ENCODE measurements at places on chromosomes 7 and 10.
A peak's percentile ranks its signal among the peaks of the same experiment; 100 is the strongest.

DNA sequence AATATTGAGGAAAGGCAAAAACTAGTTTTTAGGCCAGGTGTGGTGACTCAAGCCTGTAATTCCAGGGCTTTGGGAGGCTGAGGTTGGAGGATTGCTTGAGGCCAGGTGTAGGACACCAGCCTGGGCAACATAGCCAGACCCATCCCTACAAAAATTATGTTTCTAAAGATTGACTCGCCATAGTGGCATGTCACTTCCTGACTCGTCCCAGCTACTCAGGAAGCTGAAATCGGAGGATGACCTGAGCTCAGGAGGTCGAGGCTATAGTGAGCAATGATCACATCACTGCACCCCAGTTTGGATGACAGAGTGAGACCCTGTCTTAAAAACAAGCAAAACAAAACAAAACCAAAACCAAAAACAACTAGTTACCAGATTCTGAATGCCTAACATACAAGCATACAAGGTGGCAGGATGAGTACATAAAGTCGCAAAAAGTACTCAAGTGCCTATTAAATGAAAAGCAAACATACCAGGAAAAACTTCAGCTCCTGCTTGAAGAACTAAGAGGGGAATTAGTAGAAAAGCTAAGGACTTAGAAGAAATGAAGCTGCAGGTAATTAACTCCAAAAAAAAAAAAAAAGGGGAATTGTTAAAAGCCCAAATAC is 14.1 kb downstream of the ZNF398 start:
- no peak for DNase-seq

DNA sequence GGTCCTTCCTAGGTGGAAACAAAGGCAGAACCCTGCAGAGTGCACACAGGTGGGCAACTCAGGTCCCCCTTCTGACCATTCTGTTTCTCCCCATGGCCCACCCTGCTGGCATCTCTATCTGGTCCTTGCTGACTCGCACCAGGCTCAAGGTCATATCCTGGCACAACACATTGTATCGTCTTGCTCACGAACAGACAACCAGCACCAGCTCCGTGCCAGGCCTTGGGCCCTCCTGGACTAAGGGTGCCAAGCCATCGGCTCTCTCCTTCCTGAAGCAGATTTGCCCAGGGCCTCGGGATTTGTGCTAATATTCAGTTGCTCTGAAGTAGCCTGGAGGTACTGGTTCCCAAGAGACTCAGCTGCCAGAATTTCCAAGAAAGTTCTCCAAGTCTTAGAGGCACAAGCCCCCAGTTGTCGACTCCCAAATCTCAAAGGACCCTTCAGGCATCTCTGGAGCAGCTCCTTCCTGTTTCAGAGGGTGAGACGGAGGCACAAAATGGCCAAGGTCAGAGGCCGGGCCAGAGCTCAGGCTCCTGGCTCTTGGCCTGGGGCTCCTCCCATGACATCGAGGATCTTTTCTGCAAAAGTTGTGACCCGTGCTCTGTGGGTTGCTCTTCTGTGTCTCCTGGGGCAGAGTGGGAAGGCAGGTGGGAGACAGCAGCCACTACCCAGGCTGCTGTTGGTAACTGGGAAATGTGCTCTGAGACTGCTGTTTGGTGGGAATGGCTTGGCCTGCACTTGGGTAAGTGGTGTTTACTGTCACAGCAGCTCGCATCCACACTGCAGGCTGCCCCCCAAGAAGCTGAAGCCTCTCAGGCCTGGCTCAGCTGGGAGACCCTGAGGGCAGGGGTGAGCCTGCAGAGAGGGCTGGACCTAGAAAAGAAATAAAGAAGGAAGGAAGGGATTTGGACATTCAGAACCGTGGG is 121.3 kb downstream of the RGS10 start:
- no peak for DNase-seq

GRCh38 chr7:47361746-47362215 is 220.1 kb downstream of the TNS3 start:
- peak; percentile 21 for DNase-seq

GRCh38 chr10:107232013-107232412 is 67.5 kb upstream of the SORCS1 start:
- DNase-seq = no peak

GRCh38 chr10:106311590-106311989 is 852.9 kb downstream of the SORCS1 start:
- DNase-seq = no peak

DNA sequence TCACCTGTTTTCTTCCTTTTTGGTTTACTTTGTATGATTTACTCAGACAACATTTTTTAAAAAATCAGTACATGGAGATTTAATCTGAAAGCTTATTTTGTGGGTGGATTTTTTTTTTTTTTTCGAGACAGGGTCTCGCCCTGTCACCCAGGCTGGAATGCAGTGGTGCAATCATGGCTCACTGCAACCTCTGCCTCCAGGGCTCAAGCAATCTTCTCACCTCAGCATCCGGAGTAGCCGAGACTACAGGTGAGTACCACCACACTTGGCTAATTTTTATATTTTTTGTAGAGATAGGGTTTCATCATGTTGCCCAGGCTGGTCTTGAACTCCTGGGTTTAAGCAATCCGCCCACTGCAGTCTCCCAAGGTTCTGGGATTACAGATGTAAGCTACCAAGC is 2.5 kb downstream of the GSTO1 start:
- no peak for DNase-seq

GRCh38 chr7:2359610-2360009 is 5.0 kb downstream of the EIF3B start:
- DNase-seq = no peak

GRCh38 chr7:35967366-35968139 is 166.7 kb downstream of the SEPTIN7 start:
- no peak for DNase-seq

All from spinal cord (tissue), 10 donors.